ENCODE measurements at places on chromosomes 6 and 20. TPM values are rescaled to one million over a fixed set of nuclear protein-coding genes. Genes with fewer than 3 reads are reported as not detected.

DNA sequence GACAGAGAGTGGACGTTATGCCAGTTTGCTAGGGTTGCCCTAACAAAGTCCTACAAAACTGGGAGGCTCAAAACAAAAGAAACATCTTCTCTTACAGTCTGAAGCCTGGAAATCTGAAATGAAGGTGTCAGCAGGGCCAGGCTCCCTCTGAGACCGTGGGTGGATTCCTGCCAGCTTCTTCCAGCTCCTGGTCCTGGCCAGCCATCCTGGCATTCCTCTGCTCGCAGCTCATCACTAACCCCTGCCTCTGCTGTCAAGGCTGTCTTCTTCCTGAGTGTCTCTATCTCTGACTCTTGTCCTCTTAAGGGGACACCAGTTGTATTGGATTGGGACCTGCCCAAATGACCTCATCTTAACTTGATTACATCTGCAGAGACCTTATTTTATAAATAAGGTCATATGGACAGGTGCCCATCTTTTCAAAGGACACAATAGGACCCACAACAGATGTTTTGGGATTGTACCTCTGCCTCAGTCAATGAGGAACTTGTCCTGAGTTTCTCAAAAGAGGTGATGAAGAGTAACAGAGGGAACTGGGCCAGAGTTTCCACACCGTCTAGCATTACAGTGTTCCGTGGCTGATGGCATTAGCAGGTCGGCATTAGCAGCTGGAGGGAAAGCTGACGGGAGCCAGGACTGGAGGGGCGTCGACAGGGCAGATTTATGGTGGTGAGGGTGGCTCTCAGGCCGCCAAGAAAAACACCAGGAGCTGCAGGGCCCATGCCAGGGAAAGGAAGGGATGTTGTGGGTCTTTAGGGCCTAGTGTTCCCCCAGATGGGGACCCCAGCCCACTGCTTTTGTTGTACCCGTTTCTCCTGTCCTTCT, 157.3 kb downstream of the TBXT start:
- no peak for DNase-seq

- no peak for DNase-seq
Observed at GRCh38 chr6:128005009-128005408, 104.2 kb upstream of the THEMIS start.

The TGM3 gene
- 0.55 TPM for total RNA-seq

GRCh38 chr6:90910893-90911292, 324.0 kb upstream of the MAP3K7 start:
- DNase-seq, result no peak

DNA sequence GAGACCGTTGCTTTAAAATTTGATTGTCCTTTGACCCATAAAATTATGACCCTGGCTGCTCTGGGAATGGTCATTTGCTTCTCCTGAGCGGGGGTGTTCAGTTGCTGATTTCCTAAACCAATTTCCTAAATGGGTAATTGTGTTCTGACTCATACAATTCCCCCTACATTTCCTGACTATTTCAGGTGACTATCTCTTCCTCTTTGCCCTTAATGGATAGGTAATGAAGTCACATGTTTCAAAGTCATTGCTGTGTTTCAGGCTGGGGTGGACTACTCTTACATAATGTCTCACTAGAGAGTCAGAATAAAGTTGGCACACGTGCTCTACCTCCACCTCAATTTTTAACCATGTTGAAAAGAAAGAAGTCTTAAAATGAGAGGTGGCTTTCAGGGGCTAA, 109.8 kb downstream of the DOK5 start:
- DNase-seq, result no peak

DNA sequence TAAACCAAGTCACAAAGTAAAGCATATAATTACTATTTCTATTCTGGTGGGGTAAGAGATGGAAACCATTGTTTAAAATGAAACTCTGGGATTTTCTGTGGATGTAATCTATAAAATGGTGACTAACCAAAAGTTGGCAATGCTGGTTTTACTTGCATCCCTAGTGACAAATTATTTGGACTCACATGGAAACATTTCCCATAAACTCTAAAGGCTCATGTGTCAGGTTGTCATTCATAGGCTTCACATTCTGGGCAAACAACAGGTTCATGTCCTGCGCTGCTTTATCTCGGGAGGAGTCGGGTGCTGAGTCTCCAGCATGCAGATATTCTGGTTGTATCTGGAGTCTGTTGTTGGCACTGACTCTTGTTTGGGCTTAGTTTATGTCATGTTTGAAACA, 98.0 kb upstream of the SCP2D1 start:
- no peak for DNase-seq
